ENCODE measurements at places on chromosomes 7 and 10. TPM values are rescaled to one million over a fixed set of nuclear protein-coding genes. Genes with fewer than 3 reads are reported as not detected.
A peak's percentile ranks its signal among the peaks of the same experiment; 100 is the strongest.

- DNase-seq: no peak
Measured at GRCh38 chr7:101575721-101576120, 53.4 kb downstream of the MYL10 start.

VCL gene
- total RNA-seq: 201 TPM

WNT8B gene
- total RNA-seq: not detected

DNA sequence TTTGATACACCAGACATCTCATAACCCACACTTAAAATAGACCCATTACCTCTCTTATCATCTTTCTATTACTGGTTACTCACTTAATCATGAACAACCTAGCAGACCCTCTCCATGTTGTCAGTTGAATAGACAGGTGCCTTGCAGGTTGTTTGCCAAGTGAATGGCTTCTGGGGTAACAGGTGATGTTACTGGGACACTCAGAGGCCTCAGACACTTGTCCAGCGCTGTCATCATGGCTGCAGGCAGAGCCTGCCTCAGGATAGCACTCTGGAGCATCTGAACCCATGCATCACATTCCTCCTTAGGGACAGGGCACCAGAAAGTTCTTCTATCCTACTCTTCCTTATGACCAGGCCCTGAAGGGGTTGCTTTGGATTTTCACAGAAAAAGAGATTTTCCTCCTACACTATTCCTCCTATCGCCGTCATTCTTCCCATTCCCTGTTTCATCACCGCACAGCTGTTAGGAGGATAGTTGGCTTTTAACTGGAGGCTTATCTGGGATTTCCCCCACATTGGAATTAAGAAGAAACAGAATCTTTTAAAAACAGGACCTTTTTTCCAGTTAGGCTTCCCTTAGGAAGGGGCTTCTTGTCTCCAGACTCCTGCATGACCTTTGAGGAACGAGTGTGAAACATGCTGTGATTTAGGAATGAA, 182.1 kb downstream of the VTI1A start:
- no peak for DNase-seq

GRCh38 chr10:8269976-8270375, 215.5 kb downstream of the GATA3 start:
- DNase-seq: no peak

GRCh38 chr10:113578773-113579172, 25.9 kb downstream of the HABP2 start:
- no peak for DNase-seq

- DNase-seq: peak; percentile 94
Measured at GRCh38 chr10:34967335-34967880, 122.7 kb downstream of the CUL2 start.

GRCh38 chr7:90267263-90267858, 22.4 kb downstream of the CFAP69 start:
- DNase-seq: no peak

MRC1 gene
- 0.36 TPM for total RNA-seq

GRCh38 chr10:64211466-64211865, 690.3 kb downstream of the REEP3 start:
- no peak for DNase-seq

GRCh38 chr10:78754269-78755062, 314.3 kb upstream of the ZMIZ1 start:
- peak; percentile 89 for DNase-seq

GRCh38 chr10:89795840-89796239, 94.5 kb downstream of the KIF20B start:
- no peak for DNase-seq

GRCh38 chr10:120732067-120732466, 119.1 kb upstream of the WDR11 start:
- no peak for DNase-seq

DNA sequence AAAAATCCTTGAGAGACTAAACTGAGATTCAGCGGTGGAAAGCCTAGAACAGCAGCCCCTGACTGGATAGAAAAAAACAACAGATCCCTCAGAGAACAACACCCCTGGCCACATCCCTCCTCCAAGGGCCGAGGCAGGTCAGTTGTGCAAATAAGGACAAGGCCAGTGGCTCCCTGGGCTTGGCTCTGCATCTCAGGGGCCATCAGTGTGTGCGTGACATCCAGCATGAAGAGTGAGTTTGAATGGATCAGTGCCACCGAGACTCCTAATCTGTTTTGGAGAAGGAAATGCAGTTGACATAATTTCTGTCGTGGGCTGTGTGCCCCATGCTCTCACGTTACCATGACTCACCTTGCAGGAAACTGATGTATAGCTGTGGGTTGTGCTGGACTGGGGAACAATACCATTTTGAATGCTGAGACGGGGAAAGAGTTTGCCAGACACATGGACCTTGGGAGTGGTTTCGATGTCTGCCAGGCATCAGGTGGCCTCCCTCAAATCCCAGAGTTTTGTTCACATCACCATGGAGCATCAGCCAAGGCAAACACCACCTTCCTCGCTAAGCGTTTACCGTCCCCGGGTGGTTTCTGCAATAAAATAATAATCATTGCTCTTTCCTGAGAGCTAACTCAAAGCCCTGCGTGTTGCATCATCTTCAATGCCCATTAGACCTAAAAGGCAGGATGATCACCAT, 153.2 kb upstream of the FZD8 start:
- peak; percentile 50 for DNase-seq

HOXA2 gene
- 0.36 TPM for total RNA-seq
